ENCODE measurements at places on chromosomes 16 and 17. TPM values are rescaled to one million over a fixed set of nuclear protein-coding genes. Genes with fewer than 3 reads are reported as not detected.
A peak's percentile ranks its signal among the peaks of the same experiment; 100 is the strongest.

The GAS7 gene
- 13.6 TPM for total RNA-seq

The ERN2 gene
- not detected for total RNA-seq

The TMC6 gene
- 891 TPM for total RNA-seq

The MMP28 gene
- 2.0 TPM for total RNA-seq

The RAMP2 gene
- not detected for total RNA-seq

The CD300E gene
- 0.10 TPM for total RNA-seq

- no peaks in the 10 kb centered on the region for H3K4me1 ChIP-seq
- H3K36me3 ChIP-seq, result no peaks in the 10 kb centered on the region
- DNase-seq, result no peak
- no peak overlapping the region for H3K4me3 ChIP-seq
These were observed 139.1 kb upstream of the GSE1 start for GRCh38 chr16:85473909-85474620.

DNA sequence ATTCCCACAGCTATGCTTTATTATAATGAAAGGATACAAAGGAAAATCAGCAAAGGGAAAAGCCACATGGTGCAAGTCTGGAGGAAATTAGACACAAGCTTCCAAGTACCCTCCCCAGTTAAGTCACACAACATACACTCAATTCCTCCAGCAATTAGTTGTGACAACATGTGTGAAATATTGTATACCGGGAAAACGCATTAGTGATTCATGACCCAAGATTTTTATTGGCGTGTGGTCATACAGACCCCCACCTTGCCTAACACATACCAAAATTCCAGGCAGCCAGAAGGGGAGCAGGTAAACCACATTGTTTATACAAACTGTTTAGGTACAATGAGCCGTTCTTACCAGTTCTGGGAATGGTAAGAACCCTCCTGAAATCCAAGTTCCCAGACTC, 160.6 kb downstream of the CYB561 start:
- no peaks in the 10 kb centered on the region for H3K27me3 ChIP-seq
- peaks cover 5% of the 10 kb centered on the region for H3K4me1 ChIP-seq
- H3K36me3 ChIP-seq, result no peaks in the 10 kb centered on the region
- no peak for DNase-seq

DNA sequence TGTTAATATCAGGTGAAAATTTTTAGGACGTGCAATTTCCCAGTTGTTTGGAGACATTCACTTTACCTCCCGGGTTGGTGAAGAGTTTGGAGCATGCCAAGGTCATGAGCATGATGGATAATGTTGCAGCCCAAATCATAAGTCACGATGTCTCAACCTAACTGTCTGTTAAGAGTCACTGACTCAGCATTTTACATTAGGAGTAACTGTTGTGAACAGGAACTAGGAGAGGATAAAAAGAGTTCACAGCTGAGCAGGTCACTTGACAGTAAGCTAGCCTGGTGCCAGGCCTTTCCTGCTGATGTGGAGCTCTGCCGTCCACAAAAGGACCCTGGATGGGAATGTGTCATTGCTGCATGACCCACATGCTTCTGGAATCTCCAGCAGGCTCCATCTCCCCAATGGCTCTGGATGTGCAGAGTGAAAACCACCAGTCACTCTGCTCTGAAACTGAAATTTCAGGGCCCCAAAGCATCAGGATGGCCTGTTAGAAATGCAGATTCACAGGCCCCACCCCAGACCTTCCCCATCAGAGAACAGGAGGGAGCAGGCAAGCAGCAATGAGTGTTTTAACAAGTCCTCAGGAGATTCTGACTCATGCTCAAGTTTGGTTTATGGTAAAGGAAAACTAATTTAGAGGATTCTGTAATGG, 371.6 kb upstream of the MAF start:
- H3K4me3 ChIP-seq, result no peak overlapping the region
- H3K36me3 ChIP-seq, result no peaks in the 10 kb centered on the region
- no peaks in the 10 kb centered on the region for H3K27me3 ChIP-seq
- H3K4me1 ChIP-seq, result no peaks in the 10 kb centered on the region
- DNase-seq, result no peak

- no peaks in the 10 kb centered on the region for H3K27me3 ChIP-seq
- no peak for DNase-seq
- peak overlapping the region; percentile 97 for H3K27ac ChIP-seq
- H3K4me1 ChIP-seq, result peaks cover 96% of the 10 kb centered on the region
These were observed 301.2 kb downstream of the SEC14L1 start for GRCh38 chr17:77441940-77442339.

DNA sequence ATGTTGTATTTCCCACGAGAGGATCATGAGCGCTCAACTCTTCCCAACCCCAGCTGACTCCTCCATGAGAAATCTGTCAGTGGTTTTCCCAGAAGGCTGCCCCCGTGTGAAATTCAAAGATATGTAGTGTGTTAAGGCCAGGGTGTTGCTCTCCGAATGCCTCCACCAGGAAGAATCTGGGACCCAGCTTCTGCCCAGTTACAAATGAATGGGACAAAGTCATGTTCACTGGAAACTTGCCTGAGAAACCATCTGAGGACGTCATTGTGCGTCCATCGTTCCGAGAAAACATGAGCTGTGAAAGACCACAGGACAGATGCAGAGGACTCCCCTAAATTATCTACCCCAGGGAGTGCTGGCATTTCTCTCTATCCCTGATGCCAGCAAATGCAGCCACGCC, 86.0 kb downstream of the AIPL1 start:
- H3K27ac ChIP-seq, result no peak overlapping the region
- H3K4me3 ChIP-seq, result no peak overlapping the region
- H3K36me3 ChIP-seq, result no peaks in the 10 kb centered on the region
- no peaks in the 10 kb centered on the region for H3K27me3 ChIP-seq
- no peak for DNase-seq

- DNase-seq, result no peak
- no peaks in the 10 kb centered on the region for H3K27me3 ChIP-seq
- peaks cover 39% of the 10 kb centered on the region for H3K4me1 ChIP-seq
- H3K27ac ChIP-seq, result peak overlapping the region; percentile 78
- peaks cover 5% of the 10 kb centered on the region for H3K36me3 ChIP-seq
These were observed 543 bp upstream of the GPS2 start for GRCh38 chr17:7315570-7316235.

- no peak overlapping the region for H3K27ac ChIP-seq
- no peaks in the 10 kb centered on the region for H3K36me3 ChIP-seq
- no peak for DNase-seq
These were observed 54.9 kb downstream of the RAB11FIP4 start for GRCh38 chr17:31446195-31446967.

GRCh38 chr17:10652984-10653659, 4.0 kb downstream of the MYH3 start:
- H3K27me3 ChIP-seq, result no peaks in the 10 kb centered on the region
- DNase-seq, result no peak
- H3K4me3 ChIP-seq, result no peak overlapping the region
- H3K27ac ChIP-seq, result no peak overlapping the region

DNA sequence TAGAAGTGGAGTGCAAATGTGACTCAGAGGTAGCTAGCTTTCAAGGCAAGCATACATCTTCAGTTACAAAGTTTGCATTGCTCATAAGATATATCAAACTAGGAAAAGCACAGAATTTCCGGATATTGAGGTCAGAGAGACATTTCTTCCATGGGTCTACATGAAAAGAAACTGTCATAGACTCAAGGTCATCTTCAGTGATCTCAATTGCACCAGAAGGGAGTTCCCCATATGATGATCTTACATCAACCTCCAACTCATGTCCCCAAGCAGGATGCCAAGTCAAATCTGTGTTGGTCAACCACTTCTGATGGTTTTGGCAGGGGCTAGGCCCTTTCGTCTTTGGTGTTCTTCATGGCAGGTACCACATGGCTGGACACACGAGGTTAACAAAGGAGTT, 459.9 kb upstream of the MAF start:
- H3K27ac ChIP-seq, result no peak overlapping the region
- no peak for DNase-seq
- H3K4me3 ChIP-seq, result no peak overlapping the region
- H3K27me3 ChIP-seq, result no peaks in the 10 kb centered on the region
- H3K4me1 ChIP-seq, result no peaks in the 10 kb centered on the region

DNA sequence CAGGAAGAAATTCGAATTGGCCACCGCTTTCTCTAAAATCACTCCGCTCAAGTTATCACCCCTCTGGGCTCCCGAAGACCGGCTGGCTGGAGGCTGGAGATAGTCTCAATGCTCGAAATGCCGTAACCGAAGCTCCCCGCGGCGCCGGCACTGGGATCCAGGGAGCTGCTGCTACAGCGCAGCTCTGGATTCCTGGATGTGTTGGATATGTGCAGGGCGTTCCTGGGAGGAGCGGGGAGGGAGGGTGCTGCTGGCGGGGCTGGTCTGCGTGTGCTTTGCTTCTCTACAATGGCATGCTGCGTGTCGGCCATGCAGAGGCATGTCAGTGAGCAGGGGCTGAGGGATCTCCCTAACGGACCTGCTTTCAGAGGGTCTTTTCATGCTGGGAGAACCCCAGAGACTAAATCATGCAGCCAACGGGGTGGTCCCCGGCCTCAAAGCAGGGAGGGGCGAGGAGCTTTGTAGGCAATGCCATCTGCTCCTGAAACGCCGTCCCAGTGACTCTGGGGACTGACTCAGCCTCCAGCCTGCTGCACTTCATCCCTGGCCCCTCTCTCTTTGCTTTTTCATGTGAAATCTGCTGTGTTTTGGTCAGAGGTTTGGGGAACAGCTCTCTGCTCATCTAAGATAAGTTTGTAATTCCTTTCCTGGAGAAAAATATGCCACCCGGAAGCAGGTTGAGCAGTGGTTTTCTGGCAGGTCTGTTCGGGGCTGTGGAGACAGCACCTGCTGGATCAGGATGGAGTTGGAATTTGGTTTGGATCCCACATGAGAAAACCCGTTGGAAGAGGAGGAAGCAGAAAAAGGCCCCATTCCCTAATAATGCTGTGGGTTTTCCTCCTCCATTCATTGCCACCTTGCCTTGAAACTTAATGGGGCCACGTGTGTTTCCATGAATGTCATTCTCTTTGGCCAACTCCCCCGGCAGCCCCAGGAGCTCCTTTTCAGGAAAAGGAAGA, 311.4 kb downstream of the SEC14L1 start:
- no peaks in the 10 kb centered on the region for H3K27me3 ChIP-seq
- H3K4me1 ChIP-seq, result peaks cover 67% of the 10 kb centered on the region
- peak overlapping the region; percentile 95 for H3K4me3 ChIP-seq

- H3K4me3 ChIP-seq, result no peak overlapping the region
- H3K27me3 ChIP-seq, result peaks cover 62% of the 10 kb centered on the region
- DNase-seq, result no peak
- H3K27ac ChIP-seq, result no peak overlapping the region
- no peaks in the 10 kb centered on the region for H3K36me3 ChIP-seq
These were observed 3.3 kb downstream of the TPSD1 start for GRCh38 chr16:1258906-1259759.

DNA sequence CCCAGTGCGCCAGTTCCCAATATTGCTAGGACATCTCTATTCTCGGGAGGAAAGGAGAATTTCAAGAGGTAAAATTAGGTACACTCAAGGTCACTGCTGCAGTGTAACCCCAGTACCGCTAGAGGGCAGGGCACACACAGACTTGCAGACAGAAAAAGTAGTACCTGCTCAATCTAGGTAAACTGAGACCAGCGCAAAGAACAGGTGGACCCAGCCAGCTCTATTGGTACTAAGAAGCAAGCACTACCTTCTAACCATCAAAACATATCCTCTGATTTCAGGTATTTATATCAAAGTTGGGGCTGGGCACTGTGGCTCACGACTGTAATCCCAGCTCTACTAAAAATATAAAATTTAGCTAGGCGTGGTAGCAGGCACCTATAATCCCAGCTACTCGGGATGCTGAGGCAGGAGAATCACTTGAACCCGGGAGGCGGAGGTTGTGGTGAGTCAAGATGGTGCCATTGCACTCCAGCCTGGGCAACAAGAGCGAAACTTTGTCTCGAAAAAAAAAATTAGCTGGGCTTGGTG, 3.6 kb upstream of the WDR81 start:
- H3K27ac ChIP-seq, result no peak overlapping the region
- DNase-seq, result peak; percentile 77
- H3K4me3 ChIP-seq, result no peak overlapping the region
- peaks cover 35% of the 10 kb centered on the region for H3K4me1 ChIP-seq

DNA sequence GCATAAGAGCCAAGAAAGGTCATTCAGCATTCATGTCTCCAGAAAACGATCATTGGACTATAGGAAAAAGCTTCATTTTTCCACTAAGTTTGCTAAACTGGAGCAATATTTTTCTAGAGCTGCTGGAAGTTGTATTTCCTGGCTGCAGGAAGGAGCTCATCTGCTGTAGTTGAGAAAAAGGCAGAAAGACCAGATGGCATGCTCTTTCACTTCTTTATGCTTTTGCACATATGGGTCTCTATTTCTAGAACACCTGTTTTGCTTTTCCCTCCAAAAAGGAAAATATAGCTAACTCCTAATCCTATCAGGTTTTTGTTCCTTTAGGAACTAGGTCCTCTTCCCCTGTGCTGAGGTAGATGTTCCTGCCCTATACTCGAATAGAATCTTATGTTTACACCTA, 61.9 kb upstream of the HLF start:
- no peaks in the 10 kb centered on the region for H3K27me3 ChIP-seq
- H3K4me3 ChIP-seq, result no peak overlapping the region
- no peaks in the 10 kb centered on the region for H3K4me1 ChIP-seq
- H3K36me3 ChIP-seq, result no peaks in the 10 kb centered on the region
- H3K27ac ChIP-seq, result no peak overlapping the region
- no peak for DNase-seq

DNA sequence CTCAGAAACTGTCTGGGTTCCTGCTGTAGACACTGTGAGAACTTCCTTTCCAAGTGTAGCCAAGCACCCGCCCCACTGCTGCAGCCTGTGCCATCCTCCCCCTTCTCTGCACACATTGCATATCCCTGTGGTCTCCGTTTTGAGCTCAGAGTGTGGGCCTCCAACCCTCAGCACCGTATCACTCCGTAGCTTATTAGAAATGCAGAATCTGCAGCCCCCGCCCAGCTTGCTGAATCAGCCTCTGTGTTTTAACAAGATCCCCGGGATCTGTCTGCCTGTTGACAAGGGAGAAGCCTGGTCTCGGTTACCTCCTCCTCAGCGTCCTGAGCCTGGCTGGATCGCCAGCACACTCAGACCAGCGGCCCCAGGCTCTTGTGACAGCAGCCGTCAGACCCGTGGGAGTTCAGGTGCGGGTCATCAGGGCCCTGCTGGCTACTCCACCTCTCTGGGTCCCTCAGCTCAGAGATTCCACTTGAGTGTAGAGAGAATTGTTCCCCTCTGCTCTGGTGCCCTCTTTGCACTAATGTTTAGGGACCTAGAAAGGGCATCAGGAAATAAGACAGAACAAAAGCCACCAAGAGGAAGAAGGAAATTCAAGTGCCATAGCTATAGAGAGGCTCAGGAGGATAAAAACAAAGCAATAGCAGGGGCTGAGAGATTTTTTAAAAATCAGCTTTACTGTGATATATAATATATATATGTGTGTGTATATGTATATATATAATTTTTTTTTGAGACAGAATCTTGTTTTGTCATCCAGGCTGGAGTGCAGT, 92.3 kb downstream of the PITPNC1 start:
- no peak for DNase-seq
- H3K4me1 ChIP-seq, result no peaks in the 10 kb centered on the region

All from B cell (primary cell).